Suprapubic skin (tissue), 4 donors: ENCODE measurements at places on chromosomes 12 and 14.

GRCh38 chr14:101856536-101856935 is 95.0 kb downstream of the PPP2R5C start:
- DNase-seq = no peak

DNA sequence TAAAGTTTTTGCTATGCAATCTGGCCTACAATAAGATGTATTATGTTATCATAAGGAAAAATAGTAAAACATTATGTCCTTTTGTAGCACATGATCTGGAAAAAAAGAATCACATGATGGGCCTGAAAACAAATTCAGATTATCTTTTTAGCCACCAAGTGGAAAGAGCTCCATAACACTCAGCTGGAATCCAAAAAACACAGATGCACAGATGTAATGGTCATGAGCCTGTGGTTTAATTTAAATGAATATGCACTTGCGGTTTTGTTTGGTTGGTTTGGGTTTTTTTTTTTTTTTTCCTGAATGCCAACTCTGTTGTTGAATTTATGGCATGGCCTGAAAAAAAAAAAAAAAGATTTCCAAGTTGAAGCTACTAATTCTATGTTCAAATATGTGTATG is 4.1 kb downstream of the KCNC2 start:
- no peak for DNase-seq

DNA sequence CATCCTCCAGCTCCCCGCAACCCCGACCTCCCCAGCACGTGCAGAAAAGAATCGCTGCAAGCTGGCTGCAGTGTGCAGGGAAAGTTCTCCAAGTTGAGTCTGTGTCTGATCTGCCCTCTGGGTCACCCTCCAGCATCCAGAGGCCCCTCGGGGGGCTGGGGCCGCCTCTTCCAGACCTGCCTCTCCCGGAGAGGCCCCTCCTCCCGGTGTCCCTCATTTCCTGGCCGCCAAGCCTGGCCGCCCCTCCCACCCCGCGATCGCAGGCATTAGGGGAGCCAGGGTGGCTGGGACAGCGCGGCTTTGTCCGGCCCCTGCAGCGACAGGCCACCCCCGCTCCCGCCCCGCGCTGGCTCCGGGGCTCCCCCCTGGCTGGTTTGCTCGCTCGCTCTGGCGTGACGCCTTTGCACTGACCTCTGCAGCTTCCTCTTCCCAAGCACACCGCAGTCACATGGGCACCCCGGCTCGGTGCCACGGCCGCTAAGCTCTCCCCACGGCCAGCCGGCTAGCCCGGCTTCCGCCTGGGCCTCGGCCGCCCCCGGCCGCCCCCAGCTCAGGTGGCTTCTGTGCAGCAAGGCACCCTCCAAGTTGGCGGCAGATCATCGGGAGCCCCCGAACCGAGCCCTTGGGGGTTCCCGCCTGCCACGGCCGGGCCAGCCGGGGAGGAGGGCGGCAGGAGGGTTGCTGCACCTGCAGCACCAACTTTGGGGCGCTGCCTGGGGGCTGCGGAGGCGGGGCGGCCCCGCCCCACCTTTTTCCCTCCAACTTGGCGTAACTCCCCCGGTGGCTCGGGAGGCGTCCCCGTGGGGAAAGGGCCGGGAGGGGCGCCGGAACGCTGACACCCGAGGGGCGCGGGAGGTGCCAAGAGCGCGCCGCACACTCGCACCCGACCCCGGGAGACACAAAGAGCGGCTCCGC is 43.7 kb downstream of the KDM2B start:
- DNase-seq = peak; percentile 89

- no peak for DNase-seq
Measured at GRCh38 chr12:102833687-102834441, 83.2 kb downstream of the PAH start.

DNA sequence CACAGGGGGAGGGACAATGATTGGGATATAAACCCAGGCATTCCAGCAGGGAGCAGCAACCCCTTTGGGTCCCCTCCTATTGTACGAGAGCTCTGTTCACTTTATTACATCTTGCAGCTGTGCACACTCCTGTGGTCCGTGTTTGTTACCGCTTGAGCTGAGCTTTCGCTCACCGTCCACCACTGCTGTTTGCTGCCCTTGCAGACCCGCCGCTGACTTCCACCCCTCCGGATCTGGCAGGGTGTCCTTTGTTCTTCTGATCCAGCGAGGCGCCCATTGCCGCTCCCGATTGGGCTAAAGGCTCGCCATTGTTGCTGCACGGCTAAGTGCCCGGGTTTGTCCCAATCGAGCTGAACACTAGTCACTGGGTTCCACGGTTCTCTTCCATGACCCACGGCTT is 64.1 kb downstream of the E2F7 start:
- DNase-seq = no peak

DNA sequence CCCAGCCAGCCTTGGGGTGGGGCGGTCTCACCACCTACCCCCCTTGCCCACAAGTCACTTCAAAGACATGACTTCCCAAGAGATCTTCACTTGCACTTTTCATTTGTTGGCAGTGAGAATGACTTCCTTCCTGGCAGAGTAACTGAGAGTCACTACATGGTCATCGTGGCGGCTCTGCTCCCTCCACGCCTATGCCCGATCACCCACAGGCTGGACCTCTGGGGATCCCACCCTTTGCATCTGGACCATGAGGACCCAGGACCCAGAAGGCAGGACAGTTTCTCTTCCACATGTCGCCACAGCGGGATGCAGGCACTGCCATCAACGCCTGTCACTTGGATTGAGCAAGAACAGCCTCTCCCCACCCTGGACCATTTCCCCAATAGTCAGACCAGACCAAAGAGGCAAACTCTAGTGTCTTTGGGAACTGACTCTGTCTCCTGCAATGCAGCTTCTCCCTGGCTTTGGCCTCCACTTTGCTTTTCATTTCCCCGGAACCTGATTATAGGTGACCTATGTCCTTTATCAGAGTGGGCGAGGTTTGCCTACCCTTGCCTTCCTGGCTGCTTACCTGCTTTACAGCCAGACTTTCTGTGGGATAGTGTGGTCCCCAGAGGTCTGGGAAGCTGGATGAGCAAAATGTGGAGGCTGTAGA is 3.6 kb downstream of the VDR start:
- no peak for DNase-seq

GRCh38 chr12:68856510-68856909 is 48.5 kb downstream of the MDM2 start:
- DNase-seq = no peak

DNA sequence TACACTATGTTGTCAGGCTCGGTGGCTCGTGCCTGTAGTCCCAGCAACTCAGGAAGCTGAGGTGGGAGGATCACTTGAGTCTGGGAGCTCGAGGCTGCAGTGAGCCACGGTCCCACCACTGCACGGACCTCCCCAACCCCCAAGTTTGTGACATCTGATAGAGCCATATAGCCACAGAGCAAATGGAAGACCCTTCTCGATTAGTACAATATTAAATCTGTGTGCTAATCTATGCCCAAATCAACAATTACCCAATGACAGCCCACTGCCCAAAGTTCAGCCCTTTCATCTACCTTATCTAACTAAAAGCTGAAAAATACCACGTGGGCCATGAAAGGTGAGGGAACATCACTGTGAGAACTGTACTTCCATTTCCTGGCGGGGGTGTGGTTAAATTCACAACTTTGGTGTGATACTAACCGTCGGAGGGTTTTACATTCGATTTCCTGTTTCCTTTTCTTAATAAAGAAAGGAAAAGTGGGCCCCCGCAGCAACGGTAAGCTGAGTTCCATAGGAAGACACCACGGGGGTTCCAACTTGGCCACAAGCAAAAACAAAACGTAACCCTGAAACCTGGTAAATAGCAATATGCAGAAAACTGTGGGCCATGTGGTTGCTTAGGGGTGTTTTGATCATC is 31.2 kb upstream of the FOS start:
- DNase-seq = no peak

DNA sequence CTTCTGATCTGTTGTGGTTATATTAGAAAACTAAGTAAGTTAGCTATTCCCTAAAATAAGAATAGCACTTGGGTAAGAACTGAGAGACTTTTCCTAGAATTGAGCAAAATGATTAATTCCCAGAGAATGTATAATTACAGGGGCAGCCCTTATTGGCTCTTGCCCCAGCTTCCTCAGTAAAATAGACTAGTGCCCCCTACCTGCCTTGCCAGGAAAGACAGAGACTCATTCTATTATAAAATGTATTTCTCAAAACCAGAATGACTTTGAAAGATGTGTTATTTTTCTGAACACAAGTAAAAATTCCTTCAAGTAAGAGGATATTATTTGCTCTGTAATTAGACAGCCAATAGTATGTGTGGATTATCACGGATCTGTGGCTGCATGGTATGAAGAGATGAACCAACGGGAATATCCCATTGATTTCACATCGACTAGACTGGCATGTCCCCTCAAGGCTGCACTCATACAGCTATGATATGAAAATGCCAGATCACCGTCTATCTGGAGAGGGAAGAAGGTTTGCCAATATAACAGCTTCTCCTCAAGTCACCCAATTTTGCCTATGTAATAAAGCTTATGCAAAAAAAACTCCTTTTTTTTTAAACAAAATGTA is 7.4 kb upstream of the GLRX5 start:
- no peak for DNase-seq

- no peak for DNase-seq
Measured at GRCh38 chr14:105025429-105025828, 4.5 kb upstream of the CDCA4 start.

DNA sequence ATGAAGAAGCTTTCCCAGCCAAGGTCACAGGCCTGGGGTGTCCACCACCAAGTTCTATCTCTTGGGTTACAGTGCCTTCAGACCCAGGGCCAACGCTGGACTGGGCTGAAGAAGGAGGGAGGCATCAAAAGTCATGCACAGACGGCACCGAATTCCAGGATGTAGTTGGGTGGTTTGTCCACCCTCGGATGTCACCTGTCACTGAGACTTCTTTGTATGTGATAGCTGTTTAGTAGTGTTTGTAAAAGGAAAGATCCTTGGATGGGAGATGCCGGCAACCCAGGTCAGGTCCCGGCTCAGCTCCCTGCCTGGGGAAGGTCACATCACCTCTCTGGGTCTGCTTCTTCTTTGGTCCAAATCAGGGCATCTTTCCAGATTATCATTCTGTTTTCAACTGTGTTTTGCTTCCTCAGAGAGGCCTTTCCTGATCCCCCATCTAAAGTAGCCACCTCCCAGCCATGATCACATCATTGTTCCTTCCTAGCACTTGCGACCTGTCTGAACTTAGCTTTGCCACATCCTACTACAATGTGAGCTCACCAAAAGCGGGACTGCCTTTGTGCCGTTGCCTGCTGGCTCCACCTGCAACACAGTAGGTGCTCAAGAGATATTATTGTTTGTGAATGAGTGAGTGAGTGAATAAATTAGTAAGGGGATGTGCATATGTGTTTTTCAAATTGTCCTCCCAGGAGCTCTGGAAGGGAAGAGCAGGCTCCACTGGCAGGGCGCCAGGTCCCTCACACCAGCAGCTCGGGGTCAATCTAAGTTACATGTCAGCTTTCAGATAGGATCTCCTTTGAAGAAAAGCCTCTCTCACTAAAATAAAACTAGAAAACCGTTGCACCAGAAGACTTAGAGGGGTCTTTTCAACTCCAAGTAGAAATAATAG is 2.1 kb downstream of the TSPAN11 start:
- DNase-seq = no peak

DNA sequence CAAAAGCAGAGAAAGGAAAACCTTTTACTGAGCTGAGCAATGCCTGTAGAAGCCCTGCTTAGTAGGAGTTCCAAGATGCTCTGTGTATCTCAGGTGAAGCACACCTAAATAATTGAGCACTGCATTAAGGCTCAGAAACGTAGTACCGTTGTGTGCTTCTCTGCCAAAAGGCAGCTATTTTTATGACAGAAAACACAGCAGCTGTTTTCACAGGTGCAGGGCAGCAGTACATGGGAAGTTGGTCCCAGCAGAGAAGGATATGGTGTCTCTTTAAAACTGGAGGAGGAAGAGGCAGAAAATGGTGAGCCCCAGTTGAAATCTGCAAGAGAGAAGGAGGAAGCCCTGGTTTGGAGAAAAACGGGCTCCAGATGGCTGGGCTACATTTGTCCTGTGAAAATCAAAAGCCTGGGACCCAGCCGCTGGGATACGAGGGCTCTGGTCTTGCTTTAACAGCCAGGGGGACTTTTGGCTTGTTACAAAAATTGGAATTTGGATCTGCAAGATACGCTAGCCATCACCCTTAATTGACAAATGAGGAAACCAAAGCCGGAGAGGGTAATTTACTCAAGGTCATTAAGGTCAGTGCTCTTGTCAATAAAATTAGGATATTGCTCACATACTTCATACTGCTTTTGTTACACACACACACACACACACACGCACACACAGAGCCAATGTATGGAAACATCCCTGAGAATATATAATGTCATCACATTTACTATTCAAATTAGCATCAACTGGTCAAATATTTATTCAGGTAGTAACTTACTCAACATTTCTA is 27.3 kb downstream of the SPRING1 start:
- DNase-seq = no peak

GRCh38 chr14:75979648-75980565 is 1.9 kb downstream of the TGFB3 start:
- DNase-seq = no peak

DNA sequence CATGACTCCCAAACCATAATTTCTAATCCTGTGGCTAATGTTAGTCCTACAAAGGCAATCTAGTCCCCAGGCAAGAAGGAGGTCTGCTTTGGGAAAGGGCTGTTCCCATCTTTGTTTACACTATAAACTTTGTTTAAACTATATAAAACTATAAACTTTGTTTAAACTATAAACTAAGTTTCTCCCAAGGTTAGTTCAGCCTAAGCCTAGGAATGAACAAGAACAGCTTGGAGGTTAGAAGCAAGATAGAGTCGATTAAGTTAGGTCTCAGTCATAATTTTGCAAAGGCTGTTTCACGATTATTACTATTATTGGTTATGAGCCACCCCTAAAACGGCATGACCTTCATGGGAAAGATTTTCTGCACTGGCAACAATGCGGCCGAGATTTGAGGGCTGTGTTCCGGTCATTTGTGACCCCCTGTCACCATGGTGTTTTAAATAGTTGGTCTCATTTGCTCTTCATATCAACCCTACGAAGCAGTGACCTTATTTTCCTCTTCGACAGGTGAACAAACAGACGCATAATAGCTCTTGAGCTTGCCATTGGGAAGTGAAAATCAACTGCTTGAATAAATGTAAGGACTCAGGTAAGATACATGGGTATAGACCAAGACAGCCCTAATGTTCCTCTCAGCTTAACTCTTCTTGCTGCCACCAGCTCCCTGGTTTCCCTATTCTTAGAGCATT is 322.6 kb upstream of the TMEM132C start:
- DNase-seq = no peak

DNA sequence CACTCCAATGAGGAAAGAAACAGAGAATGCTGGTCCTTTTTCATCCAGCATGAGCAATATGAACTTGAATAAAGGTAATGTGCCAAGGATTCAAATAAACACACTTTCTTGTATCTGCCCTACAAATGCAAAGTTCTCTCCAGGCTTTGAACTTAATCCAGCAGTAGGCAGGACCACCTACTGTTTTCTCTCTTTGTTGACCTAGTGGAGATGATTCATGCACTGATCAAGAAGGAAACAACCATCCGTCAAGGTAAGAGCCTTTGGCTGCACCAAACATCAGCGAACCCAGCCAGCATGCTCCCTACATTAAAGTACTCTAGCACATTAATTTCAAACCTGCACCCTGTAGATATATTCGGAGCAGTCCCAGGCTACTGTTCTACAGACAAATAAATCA is 489.3 kb downstream of the GALC start:
- no peak for DNase-seq
